Dorsolateral prefrontal cortex (tissue), 122 donors: ENCODE measurements at places on chromosomes 7 and 10.

DNA sequence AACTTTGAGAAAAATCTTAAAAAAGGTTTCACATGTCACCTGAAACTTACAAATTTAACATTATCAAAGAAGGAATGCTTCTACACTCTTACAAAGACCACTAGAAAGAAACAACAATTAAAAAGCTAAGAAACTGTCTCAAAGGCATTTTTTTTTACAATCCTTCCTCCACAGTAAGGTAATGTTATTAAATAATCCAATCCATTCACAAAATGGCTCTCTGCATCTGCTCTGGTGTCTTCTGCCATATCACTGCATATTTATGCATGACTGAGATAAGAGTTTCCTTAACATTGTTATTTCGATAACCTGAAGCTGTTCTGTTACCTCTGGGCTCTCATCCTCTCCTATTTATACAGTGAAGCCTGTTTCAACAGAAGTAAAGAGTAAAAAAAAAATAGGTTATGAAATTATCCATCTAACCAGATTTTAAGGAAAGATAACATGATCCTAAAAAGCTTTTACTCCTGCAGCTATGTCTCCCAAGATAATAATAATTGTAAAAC is 8.5 kb downstream of the HNRNPA2B1 start:
- no peak for DNase-seq

DNA sequence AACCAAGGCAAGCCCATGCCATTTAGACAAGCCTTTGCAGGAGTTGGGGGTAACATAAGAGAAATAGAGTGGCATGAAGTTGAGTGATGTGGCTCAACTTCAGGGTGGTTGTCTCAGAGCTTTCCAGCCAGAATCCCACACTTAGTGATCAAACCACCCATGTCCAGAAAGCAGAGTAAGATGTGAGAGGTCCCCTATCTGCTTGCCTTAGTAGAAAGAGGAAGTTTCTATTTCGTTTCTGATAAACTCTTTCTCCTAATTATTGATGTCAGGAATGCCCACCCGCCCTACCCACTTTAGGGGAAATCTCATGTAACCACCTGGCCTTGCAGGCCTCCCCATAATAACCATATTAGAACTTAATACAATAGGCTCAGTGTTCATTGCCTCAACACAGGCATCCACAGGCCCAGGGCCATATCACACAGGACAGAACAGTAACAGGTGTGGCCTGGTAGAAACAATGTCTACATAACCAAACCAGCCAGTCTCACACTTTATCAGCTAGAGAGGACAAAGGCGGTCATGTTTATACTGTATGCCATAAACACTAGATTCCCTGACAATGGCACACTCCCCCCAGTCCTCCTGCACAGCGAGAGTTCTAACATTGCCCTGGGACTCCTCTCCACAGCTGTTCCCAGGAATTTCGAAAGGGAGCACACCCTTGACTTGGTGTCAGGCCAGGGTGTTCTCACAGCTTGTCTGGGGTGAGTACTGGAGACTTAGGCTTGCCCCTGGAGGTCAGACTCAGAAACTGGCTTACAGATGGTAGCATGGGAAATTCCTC is 364.4 kb downstream of the CXCL12 start:
- DNase-seq, result no peak

GRCh38 chr10:76618171-76618570 is 1019.4 kb downstream of the KCNMA1 start:
- no peak for DNase-seq

- DNase-seq, result no peak
These were observed 157.8 kb downstream of the DNAJB6 start for GRCh38 chr7:157494506-157495176.

GRCh38 chr10:11298116-11298515 is 280.4 kb downstream of the CELF2 start:
- DNase-seq, result no peak

DNA sequence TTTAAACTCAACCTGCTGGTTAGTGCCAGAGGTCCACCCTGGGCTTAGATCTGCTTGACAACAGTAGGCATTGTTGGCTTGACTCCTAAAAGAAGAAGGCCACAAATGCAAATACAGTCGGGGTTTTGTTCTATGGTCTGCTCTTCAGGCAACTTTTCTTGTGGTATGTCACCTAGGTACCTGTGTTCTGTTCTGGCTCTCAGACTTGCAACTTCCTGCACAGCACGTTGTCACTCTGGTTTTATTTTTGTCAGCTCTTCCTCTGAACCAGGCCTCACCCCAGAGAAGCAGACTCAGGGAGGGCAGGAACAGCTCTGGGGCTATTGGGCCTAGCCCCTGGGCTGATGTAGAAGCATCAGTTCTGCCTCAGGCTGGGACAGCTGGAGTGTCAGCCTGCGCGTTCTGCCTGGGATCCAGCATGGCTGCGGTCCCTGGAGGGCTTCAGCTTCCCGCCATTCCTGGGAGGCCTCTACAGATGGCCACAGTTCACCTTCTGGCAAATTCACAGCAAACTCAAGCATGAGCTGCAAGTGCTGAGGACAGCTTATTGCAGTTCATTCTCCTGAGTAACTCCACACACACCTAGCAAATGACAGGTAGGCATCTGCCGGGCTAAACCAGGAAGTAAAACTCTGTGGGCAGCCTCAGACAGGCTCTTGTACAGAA is 11.0 kb upstream of the PDCD4 start:
- DNase-seq, result no peak

- DNase-seq, result no peak
These were observed 145.6 kb upstream of the ZNF32 start for GRCh38 chr10:43794181-43794815.

DNA sequence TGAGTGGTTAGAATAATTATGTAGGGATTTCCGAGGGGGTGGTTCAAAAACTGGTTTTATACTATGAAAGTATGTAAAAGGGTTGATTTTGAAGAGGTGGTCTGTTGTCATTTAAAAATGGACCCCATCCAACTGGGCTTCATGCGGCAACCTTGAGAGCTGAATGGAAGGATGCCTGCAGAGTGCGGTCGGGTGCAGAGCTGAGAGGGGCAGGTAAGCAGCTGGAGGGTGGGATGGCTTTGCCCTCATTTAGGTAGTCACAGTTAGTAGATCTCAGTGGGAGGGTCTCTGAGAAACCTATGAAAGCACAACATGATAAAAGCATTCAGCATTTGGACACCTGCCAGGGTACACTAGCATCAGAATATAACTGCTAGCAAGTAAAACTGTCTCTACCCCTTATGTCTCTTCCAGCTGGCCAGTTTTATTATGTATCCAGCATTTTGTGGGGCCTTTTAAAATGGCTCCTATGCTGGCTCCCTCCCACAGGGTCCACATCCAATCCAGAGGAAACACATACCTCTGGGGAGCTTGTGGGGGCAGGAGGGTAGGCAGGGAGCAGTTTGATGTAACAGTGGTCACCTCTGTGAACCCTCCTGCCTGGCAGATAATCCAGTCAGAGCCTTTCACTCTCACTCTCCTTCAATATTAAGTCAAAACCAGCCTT is 75.9 kb upstream of the MAGI2 start:
- no peak for DNase-seq

- no peak for DNase-seq
These were observed 233.1 kb downstream of the CCDC3 start for GRCh38 chr10:12768156-12769100.
